ENCODE measurements at places on chromosomes 6 and 20.

DNA sequence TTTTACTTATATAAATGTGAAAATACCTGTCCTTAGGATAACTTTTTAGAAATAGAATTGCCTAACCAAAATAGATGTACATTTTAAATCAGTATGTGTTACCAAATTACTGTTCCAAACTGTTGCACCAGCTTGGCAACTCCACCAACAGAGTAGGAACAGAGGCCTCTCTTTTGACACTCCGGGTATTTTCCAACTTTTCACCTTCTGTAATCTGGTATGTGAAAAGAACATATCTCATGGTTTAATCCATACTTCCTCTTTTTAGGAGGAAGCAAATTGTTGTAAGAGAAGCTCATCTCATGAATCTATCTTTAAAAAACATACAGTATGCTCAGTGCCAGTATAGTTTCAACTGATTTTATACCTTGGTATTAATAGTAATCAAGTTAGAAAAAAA lies 24.9 kb downstream of the RNF144B start:
- DNase-seq = no peak

GRCh38 chr6:2626401-2626800 lies 124.3 kb downstream of the MYLK4 start:
- DNase-seq = no peak

DNA sequence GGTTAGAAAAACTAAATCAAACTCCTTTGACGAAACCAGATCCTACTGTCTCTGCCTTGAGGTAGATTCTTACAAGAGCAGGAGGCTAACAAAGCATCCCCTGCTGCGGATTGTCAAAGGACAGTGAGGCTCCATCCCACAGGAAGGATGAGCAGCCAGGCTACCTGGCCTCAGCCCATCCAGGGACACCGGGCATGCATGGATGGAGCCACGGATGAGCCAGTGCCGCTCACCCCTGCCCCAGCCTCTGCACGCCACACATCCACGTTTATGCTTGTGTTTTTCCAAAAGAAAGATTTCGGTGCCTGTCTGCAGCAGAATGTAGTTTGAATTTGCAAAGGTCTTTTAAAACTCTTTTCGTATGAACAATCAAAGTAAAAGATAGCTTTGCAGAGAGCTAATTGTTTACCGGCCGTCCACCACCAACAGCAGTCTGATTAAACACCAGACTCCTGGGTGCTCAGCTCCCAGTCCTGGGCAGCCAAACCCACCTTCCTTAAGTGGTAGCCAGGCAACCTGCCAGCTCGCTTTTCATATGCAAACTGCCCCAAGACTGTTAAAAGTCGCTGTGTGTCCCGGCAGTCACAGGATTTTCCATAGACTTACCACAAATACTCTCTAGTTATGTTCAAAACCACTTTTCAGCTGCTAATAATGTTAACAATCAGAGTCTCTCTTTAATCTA lies 999 bp downstream of the THBS2 start:
- no peak for DNase-seq

DNA sequence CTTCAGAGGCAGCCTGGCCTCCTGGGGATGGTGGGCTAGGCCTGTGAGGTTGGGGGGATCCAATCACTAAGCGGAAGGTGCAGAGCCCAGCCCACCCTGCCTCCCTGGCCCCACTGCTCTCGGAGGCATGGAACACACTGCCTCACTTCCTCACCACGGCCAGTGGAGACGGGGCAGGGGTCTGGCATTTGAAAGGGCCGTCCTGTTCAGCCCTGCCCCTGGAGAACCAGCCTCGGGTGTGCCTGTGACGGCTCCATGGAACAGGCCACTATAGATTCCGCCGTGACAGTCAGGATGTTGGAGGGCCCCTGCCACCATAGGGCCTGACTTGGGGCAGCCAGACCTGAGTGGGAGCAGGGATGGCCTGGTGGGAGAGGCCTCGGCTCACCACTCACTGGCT lies 110.2 kb downstream of the DACT2 start:
- DNase-seq = no peak

- DNase-seq = no peak
Observed at GRCh38 chr20:23114018-23114417, 27.9 kb upstream of the CD93 start.

DNA sequence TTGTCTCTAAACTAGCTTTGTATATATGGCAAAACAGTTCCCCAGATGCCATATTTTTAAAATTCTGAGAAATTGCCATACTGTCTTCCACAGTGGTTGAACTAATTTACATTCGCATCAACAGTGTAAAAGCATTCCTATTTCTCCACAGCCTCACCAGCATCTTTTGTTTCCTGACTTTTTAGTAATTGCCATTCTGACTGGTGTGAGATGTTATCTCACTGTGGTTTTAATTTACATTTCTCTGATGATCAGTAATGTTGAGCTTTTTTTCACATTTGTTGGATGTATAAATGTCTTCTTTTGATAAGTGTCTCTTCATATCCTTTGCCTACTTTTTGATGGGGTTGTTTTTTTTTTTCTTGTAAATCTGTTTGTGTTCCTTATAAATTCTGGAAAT lies 1222.7 kb upstream of the CITED2 start:
- no peak for DNase-seq

DNA sequence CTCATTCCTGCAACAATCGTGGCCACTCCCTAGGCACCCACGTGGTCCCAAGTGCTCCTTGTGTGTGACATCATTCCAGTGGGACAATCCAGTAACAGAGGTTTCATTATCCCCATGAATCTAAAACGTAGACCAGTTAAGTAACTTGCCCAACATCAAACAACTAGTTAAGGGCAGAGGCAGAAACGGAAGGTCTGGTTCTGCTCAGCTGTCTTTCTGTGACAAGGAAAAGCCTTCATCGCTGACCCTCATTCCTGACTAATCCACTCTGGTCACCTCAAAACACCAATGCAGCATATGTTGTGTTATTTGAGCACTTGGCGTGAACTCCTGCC lies 261.4 kb upstream of the JARID2 start:
- no peak for DNase-seq

DNA sequence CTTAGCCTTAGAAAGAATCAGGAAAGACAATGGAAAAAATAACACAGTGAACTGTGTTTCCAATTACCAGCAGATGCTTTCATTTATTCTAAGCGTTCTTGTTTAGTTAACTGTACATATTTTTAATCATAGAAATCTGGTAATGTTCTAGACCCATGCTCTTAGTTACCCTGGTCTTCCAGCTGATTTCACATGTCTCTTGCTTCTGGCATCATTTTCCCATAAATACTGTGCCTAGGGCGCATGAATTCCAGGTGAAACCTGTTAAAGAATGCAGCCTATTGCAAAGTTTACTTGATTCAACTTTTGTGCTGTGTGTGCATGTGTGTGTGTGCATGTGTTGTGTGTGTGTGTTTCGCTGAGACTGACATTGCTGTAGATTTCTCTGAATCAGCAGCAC lies 178.6 kb downstream of the PDE7B start:
- DNase-seq = no peak

DNA sequence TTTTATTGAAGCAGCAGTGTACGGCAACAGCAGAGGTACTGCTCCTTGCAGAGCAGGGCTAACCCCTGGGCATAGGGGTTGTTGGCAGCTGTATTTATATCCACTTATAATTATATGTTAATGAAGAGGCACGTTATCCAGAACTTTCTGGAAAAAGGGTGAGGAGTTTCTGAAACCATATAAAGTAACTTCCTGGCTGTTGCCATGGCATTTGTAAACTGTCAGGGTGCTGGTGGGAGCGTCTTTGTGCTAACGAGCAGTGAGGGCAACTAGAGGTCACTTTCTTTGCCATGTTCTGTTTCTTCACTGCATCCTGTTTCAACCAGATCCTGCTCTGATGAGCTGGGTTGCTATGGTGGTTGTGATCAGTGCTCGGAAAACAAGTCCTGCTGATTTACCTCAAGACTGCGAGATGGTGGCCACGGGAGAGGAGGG lies 11.1 kb upstream of the ARFGEF2 start:
- DNase-seq = no peak

- no peak for DNase-seq
Observed at GRCh38 chr6:25336996-25337395, 57.8 kb downstream of the CARMIL1 start.
